ENCODE measurements at places on chromosomes 11 and 22. TPM values are rescaled to one million over a fixed set of nuclear protein-coding genes. Genes with fewer than 3 reads are reported as not detected.

DNA sequence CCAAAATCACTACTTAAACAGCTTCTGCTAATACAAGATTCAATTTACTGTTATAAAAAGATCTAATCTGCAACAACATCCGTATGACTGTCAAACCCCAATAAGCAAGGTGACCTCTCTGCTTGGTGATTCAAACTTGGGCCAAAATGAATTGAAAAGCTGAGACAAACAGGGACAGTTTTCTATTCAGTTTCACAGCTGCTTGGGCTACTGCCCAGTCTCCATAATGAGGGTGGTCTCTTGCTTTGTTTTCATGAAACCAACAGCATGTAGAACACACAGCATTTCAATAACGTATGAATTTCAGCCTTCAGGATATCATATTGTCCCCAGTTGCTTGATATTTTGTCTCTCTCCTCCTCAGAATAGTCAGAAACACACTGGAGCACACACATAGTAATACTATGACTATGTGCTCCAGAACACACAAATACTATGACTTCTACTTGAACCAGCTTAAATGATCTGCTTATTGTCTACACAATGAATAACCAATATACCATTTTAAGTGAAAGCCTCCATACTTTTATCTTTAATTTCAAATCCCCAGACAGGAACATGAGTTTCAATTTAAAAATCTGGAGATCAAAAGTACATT lies 285.0 kb downstream of the TTC28 start:
- DNase-seq: no peak

DNA sequence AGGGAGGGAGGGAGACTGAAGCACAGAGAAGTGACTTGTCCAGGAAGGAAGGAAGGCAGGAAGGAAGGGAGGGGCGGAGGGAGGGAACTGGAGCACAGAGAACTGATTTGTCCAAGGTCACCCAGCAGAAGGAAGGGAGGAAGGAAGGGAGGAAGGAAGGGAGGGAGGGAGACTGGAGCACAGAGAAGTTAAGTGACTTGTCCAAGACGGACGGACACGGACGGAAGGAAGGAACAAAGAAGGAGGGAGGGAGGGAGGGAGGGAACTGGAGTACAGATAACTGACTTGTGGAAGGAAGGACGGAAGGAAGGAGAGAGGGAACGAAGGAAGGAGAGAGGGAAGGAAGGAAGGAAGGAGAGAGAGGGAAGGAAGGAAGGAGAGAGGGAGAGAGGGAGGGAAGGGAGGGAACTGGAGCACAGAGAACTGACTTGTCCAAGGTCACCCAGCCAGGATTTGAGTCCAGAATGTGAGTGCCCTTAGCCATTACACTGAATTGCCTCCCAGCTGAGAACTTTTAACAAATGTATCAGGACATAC lies 1.5 kb downstream of the SLC35F2 start:
- DNase-seq: no peak

DNA sequence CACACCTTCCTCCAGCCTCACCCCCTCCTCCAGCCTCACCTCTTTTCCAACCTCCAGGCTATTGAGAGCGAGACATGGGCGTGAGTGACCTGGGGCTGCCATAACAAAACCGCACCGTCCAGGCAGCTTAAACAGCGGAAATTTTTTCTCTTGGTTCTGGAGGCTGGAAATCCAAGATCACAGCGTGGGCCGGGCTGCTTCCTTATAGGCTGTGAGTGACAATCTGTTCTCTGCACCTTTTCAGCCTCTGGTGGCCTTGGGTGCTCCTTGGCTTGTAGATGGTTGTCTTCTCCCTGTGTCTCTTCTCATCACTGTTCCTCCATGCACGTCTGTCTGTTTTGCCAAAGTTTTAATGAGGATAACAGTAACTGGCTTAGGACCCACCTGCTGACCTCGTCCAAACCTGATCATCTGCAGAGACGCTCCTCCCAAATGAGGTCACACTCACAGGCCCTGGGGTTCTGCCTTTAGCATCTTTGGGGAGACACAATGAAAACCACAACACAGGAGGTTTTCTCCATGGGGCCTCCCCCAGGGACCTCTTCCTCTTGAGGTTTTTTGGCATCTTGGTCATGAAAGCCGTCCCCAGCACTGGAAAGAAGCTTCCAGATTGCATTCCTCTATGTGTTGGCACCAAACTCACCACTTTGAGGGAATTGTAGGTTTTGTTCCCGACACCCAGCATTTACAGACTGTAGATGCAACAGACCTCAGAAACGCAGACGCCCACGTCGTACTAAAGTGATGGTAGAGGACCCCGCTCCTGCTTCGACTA lies 878.1 kb downstream of the BRD1 start:
- no peak for DNase-seq

DNA sequence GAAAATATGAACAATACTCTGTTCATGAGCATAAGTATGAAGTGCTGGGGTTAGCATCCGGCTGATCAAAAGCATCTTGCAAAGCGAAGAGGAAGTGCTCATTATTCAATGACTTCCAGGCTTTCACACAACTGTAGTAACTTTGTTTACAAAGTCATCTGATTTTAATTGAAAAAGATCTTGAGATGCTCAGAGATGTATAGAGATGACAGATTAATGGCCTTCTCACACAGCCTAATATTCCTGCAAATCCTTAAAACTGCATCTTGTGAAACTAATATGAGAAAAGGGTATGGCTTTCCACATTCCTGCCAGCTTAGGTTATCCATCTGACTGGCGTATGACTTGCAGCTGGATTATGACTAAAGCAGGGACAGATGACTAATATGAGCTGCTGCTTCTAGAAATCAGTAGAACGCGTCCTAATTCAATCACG lies 125.4 kb downstream of the CASP12 start:
- DNase-seq: peak; percentile 92

GRCh38 chr11:124582565-124582964 lies 12.8 kb downstream of the OR8A1 start:
- DNase-seq: no peak

DNA sequence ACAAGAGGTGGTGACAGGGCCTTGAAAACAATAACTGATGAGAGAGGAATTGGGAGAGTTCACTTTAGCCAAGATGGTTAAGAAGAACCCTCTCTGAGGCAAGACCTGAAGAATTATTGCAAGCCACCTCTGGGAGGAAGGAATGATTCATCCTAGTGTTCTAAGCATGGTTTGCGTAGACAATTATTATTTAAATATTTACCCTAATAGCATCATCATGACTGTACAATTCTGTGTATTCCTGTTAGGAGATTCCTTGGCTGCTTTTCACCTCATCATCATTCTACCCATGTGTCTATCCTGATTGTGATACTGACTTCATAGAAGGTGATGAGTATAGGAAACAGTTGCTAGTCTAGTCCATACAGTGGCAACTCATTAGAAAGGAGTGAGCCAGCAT lies 264.4 kb downstream of the DDX10 start:
- DNase-seq: peak; percentile 98

GRCh38 chr11:31947051-31947450 lies 135.9 kb upstream of the PAX6 start:
- DNase-seq: no peak

- DNase-seq: no peak
Observed at GRCh38 chr22:25930788-25931310, 188.9 kb downstream of the MYO18B start.

GRCh38 chr22:17402293-17402692 lies 33.0 kb downstream of the CECR2 start:
- DNase-seq: no peak

- DNase-seq: no peak
Observed at GRCh38 chr22:29580200-29580810, 608 bp downstream of the NIPSNAP1 start.

DNA sequence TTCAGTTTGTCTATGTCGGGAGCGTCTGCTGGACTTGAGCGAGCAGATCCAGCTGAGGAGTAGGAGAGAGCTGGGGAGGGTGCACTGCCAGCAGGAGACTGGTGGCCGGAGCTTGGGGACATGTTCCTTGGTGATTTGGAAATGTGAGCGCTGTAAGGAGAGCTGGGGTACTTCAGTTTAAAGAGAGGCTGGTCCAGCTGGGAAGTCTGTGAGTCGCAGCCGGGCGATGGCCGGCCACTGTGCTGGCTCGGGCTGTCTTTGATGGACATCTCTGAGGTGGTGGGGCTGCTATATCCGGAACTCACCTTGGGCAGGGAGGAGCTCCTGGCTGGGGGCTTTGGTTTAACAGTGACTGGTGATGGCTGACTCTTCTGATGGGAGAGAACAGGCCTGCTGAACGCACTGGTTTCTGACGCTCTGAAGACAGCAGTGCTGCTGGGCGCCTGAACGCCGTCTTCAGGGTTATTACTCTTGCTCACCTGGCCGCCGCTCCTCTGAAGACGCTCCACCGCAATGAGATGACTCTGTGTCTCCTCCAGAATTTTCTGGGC lies 63.6 kb upstream of the PITPNB start:
- no peak for DNase-seq

- DNase-seq: no peak
Observed at GRCh38 chr22:20937031-20937793, 20.0 kb downstream of the CRKL start.

GRCh38 chr11:61671527-61671926 lies 8.7 kb upstream of the DAGLA start:
- no peak for DNase-seq

DNA sequence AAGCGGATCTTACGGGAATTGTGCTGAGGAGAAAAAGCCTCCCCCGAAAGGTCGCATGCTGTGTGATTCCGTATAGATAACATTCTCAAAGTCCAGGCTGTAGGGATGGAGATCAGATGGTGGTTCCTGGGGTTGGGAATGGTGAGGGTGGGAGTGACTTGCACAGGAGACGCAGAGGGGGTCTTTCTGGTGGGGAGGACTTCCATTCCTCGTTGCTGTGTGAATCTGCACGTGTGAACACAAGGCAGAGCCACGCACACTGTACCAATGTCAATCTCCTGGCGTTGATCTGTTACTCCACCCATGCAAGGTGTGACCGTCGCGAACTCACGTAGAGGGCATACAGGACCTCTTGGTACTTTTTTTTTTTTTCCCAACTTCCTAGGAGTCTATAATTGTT lies 59.0 kb upstream of the KCNQ1OT1 start:
- DNase-seq: no peak

GRCh38 chr22:46070803-46071450 lies 79.4 kb upstream of the PPARA start:
- DNase-seq: no peak

DNA sequence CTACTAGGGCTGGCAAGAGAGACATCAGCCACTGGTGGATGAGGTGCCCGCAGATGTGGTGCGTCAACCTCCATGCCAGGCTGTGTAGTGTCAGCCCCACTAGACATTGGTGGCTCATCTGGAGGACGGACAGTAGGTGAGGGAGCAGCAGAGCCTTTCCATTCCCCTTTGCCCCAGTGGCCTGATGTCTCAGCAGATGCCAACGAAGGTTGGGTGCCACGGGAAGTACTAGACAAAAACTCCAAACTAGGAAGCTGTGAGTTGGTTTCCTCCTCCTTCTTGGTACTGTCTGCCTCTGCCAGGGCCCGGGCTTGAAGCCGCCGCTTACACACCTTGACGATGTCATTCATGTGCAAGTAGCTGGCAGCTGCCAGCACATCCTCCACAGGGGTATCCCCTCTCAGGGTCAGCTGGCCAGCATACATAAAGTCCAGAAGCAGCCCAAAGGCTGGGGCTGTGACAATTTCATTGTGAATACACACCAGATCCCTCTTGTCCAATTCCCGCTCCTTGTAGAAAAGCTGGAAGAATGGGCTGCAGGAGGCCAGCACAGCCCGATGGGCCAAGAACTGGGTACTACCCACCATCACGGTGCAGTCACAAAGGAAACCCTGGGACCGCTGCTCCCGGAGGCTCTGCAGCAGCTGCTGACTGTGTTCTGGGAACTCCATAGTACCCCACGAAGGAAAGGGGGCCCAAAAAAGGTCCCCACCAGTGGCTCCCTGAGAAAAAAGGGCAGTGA lies 795 bp downstream of the ZBTB3 start:
- DNase-seq: no peak

GRCh38 chr11:2736577-2737225 lies 36.9 kb upstream of the KCNQ1OT1 start:
- DNase-seq: no peak

- DNase-seq: no peak
Observed at GRCh38 chr22:45103756-45104155, 60.0 kb upstream of the NUP50 start.

GRCh38 chr11:35232891-35233330 lies 93.9 kb downstream of the CD44 start:
- no peak for DNase-seq

DNA sequence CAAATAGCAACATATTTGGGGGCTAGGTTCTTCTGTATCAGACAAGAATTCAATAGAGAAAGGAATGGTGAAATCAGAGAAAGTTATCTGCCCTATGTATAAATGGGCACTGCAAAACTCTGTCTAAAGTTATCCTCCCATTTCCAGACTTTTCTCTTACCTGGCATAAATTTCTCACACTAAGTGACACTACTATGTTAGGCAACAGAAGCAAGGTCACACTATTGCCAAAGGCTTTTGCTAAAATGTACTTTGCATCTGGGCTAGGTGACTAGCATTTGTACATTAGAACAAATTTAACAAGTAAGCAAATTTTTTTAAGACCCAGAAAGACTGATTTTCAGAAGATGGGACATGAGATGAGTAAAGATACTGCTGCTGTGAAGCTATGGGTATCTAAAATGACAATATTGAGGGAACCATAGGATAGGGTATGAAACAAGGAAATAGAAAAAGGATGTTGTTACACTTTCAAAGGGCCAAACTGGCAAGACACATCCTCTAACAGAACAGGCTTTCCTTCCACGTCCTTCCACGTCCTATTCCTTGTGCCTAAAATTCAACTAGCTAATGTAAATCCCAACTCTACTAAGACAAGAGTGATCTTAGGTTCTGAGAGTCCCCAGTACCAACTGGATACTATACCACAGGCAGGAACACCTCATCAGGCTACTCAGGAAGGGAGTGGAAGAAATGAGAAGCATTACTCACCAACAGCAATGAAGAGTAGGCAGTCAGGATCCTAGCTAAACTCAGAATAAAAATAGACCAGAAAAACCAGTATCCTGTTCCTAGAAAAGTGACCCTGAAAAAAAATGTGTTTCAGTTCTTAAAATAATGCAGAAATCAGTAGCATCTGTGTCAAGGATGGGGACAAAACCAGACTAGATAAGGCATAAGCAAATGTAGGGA lies 22.6 kb downstream of the GDPD4 start:
- peak; percentile 42 for DNase-seq

- no peak for DNase-seq
Observed at GRCh38 chr11:100716838-100717237, 29.8 kb downstream of the ARHGAP42 start.

- DNase-seq: no peak
Observed at GRCh38 chr11:112810951-112811350, 150.3 kb upstream of the NCAM1 start.

GRCh38 chr11:86294026-86294425 lies 8.0 kb upstream of the HIKESHI start:
- DNase-seq: no peak

CYP2D6 gene
- 0.82 TPM for total RNA-seq

TST gene
- 32.2 TPM for total RNA-seq

KCNQ1 gene
- not detected for total RNA-seq

Measured in astrocyte (in vitro differentiated cells and primary cell).